Right ventricle myocardium inferior (tissue), 1 donor: ENCODE measurements at places on chromosomes 7 and 10. TPM values are rescaled to one million over a fixed set of nuclear protein-coding genes. Genes with fewer than 3 reads are reported as not detected.

CFTR gene
- total RNA-seq: 0.87 TPM

CUBN gene
- total RNA-seq: 0.92 TPM

- DNase-seq: peak; percentile 78
Observed at GRCh38 chr10:13956826-13957225, 370.1 kb downstream of the PRPF18 start.

- no peak for DNase-seq
Observed at GRCh38 chr7:158320328-158320727, 267.3 kb downstream of the PTPRN2 start.

HTR7 gene
- total RNA-seq: not detected

EBF3 gene
- 7.9 TPM for total RNA-seq

JCAD gene
- total RNA-seq: 25.6 TPM

SDK1 gene
- total RNA-seq: 2.3 TPM

GRCh38 chr7:78476851-78477405 lies 678.4 kb downstream of the PHTF2 start:
- DNase-seq: no peak

DNA sequence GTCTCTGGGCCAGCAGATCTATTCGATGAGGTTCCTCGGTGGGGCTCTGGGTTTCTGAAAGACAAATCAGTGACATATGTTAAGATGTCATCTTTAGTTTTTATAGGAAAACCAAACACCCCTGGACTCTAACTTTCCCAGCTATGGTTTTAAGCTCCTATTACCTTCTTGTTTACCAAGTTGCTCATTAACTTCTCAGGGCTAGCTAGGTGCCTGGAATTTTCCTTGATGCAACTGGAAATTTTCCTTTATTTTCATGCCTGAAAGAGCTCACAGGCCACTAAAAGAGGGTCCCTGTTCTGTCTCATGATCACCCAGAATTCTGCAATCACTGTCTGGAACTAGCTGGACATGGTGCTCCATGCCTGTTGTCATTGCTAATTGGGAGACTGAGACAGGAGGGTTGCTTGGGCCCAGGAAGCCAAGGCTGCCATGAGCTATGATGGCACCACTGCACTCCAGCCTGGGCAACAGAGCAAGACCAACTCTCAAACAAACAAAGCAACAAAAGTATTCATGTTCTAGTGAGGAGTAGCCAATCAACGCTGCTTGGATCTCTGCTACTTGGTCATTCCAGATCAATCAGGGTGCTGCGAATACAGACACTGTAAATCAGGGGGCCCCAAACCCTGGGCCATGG lies 1173.5 kb upstream of the AUTS2 start:
- DNase-seq: no peak

DNA sequence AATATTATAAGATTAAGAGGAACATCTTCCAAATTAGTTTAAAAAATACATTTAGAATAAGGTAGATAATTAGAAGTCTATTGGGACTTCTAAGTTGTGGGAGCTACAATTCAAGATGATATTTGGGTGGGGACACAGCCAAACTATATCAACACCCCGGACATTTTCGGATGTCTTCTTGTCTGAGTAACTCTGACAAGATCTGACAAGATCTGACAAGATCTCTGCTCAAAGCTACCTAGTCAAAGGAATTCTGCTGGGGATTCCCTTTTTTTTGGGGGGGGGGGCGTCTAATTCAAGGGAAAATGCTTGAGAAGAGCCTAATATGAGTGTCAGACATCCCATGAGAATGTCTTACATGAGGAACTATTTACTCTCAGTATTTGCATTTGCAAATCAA lies 5.2 kb upstream of the AGMO start:
- no peak for DNase-seq

DNA sequence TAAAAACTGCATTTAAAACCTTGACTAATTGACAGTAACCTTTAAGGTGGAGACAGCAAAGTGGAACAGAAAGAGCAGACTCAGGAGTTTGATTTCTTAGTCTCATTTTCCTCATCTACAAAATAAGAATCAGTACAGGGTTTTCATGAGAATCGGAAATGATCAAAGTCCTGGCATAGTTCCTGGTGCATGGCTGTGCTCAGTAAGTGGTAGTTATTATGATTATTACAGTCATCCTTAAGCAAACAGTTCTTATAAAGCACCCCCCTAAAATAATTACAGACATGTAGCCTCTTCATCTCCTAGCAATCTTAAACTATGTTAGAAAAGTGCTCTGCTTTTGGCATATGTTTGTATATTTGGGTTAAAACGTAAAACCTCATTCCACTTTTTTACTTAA lies 18.0 kb downstream of the NEBL start:
- no peak for DNase-seq

GRCh38 chr10:27380929-27381358 lies 123.2 kb upstream of the RAB18 start:
- DNase-seq: no peak

PPP1R9A gene
- 21.9 TPM for total RNA-seq

DEPP1 gene
- total RNA-seq: 33.0 TPM

DNA sequence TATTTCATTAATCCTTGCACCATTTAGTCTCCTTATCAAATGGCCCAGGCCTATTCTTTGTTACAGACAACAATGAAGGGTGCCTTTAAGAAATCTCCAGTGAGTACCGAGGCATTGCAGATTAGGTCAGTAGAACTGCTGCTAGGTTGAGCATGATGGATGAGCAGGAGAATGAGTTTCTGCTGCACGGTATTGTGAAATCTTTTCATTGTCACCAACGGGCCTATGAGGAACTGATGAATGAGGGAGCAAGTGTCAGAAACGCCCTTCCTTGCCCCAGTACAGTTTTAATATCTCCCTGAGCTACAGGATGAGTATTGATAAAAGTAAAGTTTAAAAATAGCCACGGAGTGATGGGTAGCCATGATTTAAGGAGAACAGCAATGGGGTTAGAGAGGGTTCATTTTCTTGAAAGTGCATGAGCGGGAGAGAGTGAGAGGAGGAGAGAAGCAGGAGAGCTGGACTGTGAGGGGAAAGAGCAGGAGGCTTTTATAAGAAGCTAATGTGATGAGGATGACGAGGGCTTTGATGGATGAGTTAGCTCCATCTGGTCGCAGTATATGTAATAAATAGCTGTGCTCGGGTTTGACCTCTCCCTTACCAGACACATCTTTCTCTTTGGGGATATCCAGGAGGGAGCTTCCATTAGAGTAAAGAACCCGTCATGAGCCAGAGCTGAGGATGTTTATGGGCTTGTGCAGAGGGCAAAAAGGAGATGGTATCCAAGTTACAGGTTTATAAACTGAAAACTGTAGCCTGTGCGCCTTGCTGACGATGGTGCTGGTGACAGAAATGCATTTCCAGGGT lies 526.1 kb downstream of the LRMDA start:
- no peak for DNase-seq

TRPV5 gene
- total RNA-seq: not detected

- no peak for DNase-seq
Observed at GRCh38 chr10:66337211-66337610, 588.6 kb upstream of the LRRTM3 start.

DNA sequence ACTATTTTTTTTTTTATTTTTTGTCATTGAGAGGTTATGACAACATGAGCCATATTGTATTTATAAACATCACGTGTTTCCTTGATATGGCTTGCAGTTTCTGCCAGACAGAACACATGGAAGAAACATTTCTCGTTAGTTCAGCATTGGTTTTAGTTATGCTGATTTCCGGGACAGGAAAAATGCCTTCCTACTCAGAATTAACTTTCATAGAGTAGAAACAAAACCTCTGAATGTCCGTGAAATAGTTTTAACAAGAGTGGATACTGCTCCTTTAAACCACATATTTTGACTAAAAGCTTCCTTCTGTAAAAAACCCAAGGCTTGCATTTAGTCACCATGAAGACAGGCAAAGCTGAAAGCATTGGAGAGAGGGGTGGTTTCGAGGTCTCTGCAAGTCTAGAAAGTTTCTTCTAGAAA lies 240.4 kb downstream of the KIAA1217 start:
- no peak for DNase-seq

DNA sequence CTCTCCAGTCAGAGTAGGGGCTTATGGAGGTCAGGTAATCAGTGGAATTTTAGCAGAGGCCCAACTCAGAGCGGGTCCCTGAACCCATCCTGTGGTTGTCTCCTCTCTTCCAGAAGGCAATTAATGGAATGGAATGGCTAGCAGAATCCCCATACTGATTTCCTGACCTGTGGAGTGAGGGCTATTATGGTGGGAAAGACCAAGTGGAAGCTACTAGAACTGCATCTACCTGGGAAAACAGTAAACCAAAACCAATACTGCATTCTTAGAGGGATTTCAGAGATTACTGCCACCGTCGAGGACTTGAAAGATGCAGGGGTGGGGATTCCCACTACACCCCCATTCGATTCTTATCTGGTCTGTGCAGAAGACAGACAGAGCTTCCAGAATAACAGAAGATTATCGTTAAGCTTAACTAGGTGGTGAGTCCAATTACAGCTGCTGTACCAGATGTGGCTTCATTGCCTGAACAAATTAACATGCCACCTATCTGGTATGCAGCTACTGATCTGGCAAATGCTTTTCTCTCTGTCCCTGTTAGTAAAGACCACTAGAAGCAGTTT lies 73.2 kb downstream of the LMBR1 start:
- no peak for DNase-seq

- DNase-seq: no peak
Observed at GRCh38 chr7:131057015-131057793, 270.5 kb upstream of the MKLN1 start.

FAM24B gene
- 1.0 TPM for total RNA-seq

FKBP6 gene
- not detected for total RNA-seq
